Cerebellar nuclear complex (tissue), 1 donor: ENCODE measurements at places on chromosomes 13 and 19.

DNA sequence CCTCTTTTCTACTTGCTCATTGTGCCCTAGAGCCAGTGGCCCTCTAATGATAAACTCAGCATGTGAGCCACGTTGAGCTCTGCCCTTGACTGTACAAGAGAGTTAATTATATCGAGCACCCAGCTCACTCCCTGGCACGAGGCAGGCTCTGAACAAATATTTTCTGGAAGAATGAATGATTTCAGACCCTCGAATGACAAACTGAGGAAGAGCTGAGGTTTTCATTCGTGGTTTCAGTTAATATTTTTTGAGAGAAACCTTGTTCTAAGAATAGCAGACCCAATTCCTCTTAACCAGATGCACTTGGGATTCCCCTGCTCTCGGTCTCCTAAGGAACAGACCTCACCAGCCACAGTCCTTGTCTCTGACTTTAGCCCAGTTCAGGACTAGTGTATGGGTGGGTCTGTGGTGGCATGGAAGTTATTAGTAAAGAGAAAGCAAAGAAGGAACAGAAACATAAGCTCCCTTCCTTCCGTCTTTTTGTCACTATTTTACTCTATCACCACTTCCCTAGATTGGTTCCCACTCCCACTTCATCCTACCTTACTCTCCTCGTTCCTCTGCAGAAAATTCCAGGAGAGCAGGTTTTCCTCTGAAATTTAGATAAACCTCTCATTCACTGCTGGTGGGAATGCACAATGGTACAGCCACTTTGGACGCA is 22.1 kb upstream of the WDFY2 start:
- DNase-seq = no peak

DNA sequence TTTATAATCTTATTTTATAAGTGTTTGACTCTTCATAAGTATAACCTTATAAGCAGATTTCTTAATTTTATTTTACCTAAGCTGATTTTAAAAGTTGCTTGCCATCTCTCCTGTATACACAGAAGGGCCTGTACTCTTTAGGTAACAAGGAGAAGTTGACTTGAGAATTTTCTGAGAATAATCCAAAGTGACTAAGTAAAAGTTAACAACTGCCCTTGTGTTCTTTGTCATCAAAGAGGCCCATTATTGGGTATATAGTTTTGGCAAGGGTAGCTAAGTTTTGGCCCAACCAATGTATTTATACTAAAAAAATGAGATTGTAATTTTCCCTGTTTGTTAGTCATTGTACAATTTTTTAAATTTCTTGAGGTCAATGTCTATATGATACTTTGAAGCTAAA is 3.2 kb downstream of the LCP1 start:
- DNase-seq = no peak

- no peak for DNase-seq
Observed at GRCh38 chr13:53127373-53127772, 98.8 kb downstream of the OLFM4 start.

- no peak for DNase-seq
Observed at GRCh38 chr13:75871059-75871458, 234.9 kb downstream of the LMO7 start.

GRCh38 chr19:46069806-46070341 is 29.1 kb upstream of the IGFL4 start:
- DNase-seq = no peak

DNA sequence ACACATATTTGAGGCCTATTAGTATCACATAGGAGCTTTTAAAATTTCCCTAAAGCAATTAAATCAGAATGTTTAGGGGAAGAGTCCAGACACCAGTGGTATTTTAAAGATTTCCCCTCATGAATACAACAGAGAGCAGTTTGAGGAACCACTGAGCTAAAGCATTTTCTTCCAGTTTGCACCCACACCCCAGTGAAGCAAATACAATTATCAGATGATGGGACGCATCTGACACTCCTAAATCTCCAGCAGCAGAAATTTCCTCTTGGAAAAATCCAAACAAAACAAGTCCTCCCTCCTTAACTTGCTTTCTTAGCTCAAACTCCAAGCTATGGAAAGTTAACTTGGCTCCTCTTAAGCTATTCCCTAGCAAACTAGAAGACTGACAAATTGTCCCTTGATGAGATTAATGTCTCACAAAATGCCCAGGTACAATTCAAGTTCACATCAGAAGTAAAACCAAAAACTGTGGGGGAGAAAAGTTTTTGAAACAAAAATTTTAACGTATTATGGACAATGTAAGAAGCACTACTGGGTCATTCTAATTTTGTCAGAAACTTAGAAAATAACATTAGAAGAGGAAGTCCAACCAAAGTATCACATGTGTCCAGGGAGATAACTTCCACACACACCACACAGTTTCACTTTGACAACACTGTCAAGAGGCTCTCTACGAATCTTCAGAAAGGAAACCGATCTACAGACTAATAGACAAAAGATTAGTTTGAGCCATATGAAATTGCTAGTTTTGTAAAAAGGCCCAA is 74.1 kb downstream of the ABCC4 start:
- DNase-seq = no peak

DNA sequence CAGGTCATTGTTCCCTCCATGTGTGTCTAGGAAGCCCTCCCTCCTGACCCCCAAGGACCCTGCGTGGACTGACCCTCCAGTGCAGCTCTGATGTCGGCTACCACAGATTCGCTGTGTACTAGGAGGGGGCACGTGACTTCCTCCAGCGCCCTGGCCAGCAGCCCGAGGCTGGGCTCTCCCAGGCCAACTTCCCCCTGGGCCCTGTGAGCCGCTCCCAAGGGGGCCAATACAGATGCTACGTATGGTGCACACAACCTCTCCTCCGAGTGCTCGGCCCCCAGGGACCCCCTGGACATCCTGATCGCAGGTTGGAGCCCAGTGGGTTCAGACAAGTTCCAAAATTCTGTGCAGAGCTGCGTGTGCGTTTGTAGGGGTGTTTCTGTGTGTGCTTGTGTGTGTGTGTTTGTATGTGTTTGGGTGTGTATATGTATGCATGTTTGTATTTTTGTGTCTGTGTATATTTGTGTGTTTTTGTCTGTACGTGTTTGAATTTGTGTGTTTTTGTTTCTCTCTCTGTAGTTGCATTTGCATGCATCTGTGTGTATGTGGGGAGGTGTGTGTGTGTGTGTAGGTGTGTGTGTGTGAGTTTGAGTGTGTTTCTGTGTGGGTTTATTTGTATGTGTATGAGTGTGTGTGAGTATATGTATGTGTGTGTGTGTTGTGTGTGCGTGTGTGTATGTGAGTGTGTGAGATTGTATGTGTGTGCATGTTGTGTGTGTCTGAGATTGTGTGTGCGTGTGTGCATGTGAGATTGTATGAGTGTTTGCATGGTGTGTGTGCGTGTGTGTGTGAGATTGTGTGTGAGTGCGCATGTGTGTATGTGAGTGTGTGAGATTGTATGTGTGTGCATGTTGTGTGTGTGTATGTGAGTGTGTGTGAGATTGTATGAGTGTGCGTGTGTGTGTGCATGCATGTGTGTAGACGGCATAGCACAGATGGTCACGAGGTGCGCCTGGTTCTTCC is 21.4 kb upstream of the LILRA2 start:
- no peak for DNase-seq

- DNase-seq = no peak
Observed at GRCh38 chr13:106526738-106527444, 8.6 kb downstream of the EFNB2 start.

- DNase-seq = no peak
Observed at GRCh38 chr13:85241060-85241459, 558.2 kb downstream of the SLITRK6 start.

- no peak for DNase-seq
Observed at GRCh38 chr13:37047032-37047431, 12.5 kb downstream of the SUPT20H start.

- no peak for DNase-seq
Observed at GRCh38 chr13:68509734-68510621, 1279.8 kb upstream of the PCDH9 start.

DNA sequence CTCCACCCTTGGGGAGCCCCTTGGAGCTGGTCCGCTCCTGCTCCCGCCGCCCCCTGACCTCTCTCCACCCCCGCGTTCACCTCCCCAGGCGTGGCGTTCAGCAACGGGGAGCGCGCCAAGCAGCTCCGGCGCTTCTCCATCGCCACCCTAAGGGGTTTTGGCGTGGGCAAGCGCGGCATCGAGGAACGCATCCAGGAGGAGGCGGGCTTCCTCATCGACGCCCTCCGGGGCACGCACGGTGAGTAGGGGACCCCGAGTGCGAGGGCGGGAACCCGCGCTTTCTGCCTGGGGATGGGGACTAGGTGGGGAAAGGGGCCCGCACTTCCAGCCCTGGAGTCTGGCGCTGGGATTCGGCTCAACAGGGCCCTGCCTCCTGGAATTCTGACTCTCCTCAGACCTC is 1.7 kb downstream of the CYP2A13 start:
- DNase-seq = no peak

- DNase-seq = no peak
Observed at GRCh38 chr19:15123031-15123890, 16.1 kb downstream of the SYDE1 start.

GRCh38 chr13:42656958-42657357 is 83.0 kb downstream of the TNFSF11 start:
- no peak for DNase-seq

- no peak for DNase-seq
Observed at GRCh38 chr13:95588721-95589120, 36.2 kb downstream of the CLDN10 start.

GRCh38 chr13:64697226-64697625 is 2532.9 kb downstream of the PCDH9 start:
- DNase-seq = no peak

DNA sequence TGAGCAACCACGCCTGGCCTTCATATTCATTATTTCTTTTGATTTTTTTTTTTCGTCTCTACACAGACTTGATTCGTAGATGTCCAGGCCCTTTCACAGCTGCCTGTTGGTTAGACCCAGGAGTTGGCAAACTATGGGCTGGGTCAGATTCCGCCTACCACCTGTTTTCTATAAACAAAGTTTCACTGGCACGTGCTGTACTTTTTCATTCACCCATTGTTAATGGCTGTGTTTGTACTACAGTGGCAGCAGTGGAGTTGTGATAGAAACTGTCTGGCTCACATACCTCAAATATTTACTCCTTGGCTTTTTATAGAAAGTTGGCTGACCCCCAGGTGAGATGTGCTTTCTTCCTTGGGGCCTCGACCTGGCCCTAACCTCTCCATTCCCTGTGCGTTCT is 72.9 kb upstream of the TEX29 start:
- DNase-seq = no peak

DNA sequence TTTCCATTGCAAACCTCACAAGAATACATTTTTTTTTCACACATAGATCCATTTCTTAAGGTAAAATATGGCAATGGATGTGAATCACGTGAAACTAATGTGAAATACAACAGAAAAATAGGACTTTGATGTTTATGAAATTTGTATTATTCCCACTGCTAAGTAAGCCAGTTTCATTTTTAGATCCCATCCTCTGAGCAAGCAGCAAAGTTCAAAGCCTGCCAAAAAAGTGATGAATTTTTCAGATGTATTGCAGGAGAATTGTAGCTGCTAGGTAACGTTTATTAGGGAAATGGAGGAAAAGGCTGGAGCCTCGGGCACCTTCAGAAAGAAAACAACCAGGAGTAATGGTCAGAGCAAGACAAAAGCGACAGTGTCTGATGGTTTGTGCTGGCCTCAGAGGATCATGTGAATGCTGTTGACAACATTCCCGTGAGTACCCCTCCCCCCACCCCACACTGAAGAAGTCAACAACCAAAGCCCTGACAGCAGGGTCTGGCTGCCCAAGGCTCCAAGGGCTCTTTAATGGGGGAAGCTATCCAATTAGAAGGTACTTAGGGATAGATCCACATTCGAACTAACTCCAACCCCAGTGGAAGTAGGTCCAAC is 95.5 kb downstream of the OXGR1 start:
- no peak for DNase-seq

DNA sequence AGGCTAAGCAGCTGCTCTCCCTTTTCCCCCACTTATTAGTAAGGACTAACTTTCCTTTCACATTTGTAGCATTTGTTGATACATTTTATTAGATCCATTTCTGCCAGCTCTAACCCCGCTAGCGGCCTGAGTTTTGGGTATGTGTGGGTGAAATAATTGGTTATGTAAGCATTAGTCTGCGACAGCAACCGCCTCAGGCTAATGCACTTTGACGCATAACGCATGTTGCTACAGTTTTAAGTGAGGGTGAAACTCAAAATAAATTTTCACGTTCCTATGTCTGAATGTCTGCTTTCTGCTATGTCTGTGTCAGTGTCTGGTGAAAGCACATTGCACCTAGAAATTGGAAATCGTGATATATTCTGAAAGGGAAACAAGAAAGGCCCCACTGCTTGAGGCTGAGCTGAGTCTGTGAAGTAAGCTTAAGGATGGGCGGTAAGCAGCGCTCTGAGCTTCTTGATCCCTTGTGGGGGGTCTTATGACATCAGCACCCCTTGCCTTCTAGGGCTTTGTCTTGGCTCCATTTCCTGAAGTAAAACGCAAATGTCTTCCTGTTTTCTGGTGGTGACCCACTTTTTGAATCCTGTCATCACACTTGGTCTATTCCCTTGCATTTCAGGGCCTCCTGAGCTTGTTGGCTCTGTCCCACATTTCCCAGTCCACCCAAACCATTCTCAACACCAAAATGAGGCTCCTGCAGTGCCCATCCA is 648.3 kb upstream of the ARGLU1 start:
- peak; percentile 18 for DNase-seq

GRCh38 chr13:113928685-113929627 is 44.9 kb downstream of the C13orf46 start:
- DNase-seq = no peak

DNA sequence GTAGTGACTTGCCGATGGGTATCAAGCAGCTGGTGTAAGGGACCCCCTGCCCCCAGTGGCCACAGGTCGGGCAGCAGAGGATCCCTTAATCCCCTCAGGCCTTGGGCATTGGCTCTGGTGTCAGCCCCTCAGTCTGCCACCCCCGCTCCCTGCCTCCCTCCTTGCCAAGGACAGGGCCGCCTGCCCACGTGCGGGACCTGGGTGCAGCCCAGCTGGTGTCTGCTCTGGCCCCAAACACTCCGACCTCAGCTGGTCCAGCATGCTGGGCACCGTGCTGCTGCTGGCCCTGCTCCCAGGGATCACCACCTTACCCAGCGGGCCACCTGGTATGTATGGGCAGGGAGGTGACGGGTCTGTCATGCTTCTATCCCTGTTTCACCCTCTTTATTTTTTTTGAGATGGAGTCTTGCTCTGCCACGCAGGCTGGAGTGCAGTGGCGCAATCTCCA is at the start of gene TGFBR3L:
Gene TGFBR3L (plus strand): TSS at position 233 of the 448 bp plus-strand sequence.
- no peak for DNase-seq

DNA sequence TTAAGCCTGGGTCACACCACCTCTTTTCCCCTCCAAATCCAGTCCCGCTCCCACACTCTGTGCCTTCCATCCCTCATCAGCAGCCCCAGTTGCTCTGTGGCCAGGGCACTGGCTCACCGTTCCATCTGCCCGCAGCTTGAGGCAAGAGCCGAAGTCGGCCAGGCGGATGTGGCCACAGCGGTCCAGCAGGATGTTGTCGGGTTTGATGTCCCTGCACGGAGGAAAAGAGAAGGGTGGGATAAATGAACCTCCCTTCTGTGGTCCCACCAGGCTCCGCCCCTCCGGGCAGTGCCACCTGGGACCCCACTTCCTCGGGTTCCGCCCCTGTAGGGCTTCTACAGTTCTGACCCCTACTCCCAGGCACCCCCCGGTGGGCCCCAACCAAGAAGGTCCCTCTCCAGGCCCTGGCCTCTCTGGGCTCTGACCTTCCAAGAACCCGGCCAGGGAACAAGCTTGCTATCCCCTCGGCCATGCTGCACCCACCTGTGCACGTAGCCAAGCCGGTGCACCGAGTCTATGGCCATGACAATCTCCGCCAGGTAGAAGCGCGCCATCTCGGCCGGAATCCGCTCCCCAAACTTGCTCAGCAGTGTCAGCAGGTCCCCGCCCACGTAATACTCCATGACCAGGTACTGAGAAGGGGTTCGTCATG is 4.2 kb downstream of the DMPK start:
- DNase-seq = no peak
